Stimulated activated CD4-positive, alpha-beta T cell treated with anti-CD3 and anti-CD28 coated beads, Interleukin-1b, Interleukin-23, amount 100 ng/mL, for 4 hours (primary cell): ENCODE measurements at places on chromosomes 4 and X.

- no peak for DNase-seq
Observed at GRCh38 chr4:118942465-118942864, 53.8 kb downstream of the SYNPO2 start.

- no peak for DNase-seq
Observed at GRCh38 chr4:13612569-13612968, 15.0 kb downstream of the BOD1L1 start.

GRCh38 chr4:154485127-154485773, 6.3 kb downstream of the DCHS2 start:
- no peak for DNase-seq

GRCh38 chr4:187118602-187119120, 395.0 kb upstream of the FAT1 start:
- DNase-seq = no peak

DNA sequence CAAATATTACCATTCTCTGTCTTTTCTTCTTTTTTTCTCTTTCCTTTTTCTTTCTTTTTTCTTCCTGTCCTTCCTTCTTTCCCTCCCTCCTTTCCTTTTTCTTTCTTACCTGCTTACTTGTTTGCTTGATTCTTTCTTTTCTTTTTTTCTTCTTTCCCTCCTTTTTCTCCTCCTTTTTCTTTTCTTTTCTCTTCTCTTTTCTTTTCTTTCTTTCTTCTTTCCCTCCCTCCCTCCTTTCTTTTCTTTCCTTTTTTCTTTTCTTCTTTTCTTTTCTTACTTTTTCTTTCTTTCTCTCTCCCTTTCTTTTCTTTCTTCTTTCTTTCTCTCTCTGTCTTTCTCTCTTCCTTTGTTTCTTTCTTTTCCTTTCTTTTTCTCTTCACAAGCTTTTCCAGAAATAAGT, 697.4 kb upstream of the ADGRL3 start:
- DNase-seq = no peak

- DNase-seq = no peak
Observed at GRCh38 chrX:46278572-46278971, 266.6 kb downstream of the ZNF674 start.

DNA sequence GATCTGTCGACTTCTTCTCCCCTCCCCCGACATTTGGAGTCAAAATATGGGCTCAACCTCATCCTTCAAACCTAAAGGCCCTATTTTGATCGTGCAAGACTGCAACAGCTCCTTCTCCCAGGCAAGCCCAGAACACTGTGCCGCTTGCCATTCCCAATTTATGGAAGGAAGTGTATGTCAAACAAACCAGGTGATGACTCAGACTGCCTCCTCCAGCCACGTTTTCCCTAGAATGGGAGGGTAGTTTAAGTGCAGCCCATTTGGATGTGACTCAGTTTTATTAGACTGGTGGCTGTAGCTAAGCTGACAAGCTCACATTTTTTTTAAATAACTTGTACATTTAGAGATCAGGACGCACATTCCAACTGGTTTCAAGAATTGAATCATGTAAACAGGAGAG, 570.4 kb upstream of the DIPK2B start:
- no peak for DNase-seq

DNA sequence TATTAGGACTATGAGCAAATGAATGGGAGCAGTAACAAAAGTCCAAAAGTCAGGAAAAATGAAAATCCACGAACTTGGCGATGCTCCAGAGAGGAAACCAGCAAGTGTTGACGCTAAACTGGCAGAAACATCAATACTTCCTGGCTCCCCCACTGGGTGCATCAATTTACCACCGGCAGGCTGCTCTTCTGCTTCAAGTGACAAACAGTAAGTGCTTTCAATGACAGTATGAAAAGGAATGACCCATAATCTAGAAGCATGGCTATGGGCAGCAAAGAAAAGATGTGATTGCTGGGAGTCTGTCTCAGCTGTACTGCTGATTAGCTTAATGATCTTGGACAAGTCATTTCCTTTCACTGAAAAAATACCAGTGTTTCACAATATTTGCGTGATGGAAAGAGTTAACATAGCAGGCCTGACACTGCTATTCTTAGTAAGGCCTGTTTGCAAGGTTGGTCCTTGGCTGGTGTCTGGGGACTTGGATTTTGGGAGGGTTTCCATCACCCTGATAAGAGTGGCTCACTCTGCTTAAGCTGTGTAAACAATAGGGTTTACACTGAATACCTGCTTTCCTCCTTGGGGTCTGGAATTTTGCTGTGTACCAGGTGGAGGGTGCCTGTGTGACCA, 8.7 kb downstream of the ATP11C start:
- DNase-seq = no peak

GRCh38 chr4:142354794-142355420, 491.2 kb downstream of the INPP4B start:
- no peak for DNase-seq

GRCh38 chr4:86452422-86452891, 92.6 kb upstream of the MAPK10 start:
- no peak for DNase-seq

DNA sequence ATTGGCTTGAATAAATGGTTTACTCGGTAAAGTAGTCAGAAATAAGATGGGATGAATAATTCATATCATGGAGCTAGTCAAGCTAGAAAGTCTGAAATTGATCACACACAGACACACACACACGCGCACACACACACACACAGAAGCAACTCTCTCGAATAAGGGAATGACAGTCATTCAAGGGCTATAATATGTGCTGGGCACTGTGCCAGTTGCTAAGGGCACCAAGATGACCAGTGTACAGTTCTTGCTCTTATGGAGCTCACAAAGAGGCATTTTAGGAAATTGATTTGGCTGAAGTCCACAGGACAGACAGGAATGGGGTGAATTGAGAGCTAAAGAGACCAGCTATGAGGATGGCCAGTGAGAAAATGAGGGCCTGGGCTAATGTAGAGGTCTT, 34.2 kb upstream of the SH3D19 start:
- no peak for DNase-seq

GRCh38 chrX:108833993-108834392, 97.6 kb upstream of the IRS4 start:
- no peak for DNase-seq

GRCh38 chr4:148044089-148044911, 312.4 kb downstream of the ARHGAP10 start:
- DNase-seq = no peak

DNA sequence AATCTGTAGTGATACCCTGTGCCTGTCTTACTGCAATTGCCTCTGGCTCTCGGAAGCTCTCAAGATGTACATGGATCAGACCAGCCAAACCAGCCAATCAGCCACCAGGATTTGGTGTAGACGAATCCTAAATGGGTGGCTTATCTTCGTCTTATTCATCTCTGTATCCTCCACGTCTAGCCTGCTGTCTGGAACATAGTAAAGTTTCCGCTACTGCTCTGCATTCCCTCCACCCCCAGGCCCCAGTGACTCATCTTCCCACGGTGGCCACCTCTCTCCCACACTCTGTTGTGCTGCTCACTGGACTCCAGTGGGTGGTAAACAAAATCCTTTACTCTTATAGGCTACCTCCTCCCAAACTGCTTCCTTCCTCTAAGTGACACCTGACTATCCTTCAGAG, 37.8 kb downstream of the SEPTIN6 start:
- DNase-seq = peak; percentile 53

DNA sequence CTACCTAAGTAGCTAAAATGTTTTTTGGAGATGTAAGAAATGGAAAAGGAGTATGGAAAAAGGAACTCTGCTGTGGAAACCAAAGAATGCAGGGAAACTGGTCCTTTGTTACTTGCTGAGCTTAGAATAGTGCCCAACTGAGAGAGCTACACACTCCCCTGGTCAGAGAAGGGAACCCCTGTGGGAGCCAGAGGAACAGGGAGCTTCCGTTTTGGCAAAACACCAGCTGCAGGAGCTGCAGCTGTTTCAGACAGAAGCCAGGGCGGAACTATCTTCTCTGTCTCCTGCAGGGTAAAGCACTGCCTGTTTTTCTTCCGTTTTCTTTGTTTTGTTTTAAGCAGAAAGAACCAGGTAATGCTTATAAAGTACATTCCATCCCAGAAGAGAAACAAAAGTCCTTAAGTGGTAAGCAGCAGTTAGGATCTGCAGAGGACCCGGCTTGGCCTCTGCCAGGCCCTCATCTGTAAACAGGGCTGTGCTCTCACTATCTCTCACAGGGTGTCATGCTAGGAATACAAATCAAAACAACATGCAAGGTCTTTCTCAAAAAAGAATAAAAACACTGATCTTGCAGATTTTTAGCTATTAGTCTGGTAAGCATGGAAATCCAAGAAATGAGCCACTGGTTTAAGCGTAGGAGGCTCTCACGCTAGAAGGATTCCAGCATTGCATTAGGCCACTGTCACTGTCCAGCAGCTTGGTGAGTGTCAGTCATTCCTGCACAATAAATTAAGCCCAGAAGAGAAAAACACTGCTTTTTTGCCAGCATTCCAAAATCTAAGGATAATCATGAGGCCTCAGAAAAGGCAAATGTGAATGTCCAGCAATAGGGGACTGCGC, 76.1 kb downstream of the CHST7 start:
- no peak for DNase-seq

GRCh38 chrX:149267878-149268813, 237.0 kb downstream of the IDS start:
- DNase-seq = no peak

GRCh38 chr4:83606898-83607297, 71.0 kb downstream of the GPAT3 start:
- no peak for DNase-seq

GRCh38 chrX:65900850-65901844, 138.7 kb downstream of the VSIG4 start:
- DNase-seq = no peak
